ENCODE measurements at places on chromosomes 12 and 14.
A peak's percentile ranks its signal among the peaks of the same experiment; 100 is the strongest.

- no peak for DNase-seq
Measured at GRCh38 chr12:47362126-47362705, 282.5 kb upstream of the AMIGO2 start.

DNA sequence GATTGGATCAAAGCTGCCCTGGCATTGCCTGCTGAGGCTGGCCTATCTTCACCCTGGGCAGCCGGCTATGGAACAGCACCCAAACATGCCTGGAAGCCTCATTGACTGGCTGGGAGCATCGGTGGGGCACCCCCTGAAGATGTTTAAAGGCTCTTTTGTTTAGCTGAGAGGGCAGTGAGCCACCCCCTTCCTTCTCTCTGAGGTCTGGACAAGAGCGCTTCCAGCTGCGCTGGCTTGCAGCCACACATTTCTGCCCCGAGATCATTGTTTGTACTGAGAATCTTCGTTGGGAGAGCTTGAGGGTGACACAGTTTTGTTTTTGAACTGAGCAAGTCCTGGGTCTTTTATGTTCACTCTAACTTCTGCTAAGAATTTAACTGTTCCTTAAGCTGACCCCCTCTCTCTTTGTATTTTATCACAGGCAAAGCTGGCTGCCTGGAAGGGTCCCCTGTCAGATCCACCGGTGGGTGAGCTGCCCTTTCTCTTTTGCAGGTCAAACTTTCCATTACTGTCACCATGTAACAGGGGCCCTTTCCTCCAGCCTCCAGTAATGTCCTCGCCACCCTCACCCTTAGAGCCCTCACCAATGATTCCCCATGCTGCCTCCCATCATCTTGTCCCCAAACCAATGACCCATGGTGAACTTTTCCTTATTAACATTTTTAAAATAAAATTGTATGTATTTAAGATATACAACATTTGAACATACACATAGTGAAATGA is 212.2 kb downstream of the KIF26A start:
- no peak for DNase-seq

- DNase-seq = no peak
Measured at GRCh38 chr12:130070126-130070611, 92.1 kb upstream of the FZD10 start.

DNA sequence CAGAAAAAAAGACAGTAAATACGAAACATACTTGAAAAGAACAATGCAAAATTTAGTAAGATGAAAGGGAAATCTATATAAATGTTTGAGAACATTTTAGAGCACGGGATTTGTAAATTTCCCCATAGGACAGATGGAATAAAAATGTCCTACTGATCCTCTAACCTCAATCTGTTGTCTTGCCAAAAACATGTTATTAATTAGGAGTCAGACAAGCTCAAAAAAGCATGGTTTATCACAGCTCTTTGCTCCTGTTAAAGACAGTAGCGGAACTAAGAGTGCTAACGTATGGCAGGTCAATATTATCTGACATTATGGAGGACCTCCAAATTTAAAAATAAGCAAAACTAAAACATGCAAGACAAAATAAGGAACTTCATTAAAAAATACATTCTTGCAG is 12.9 kb downstream of the GMFB start:
- DNase-seq = no peak

GRCh38 chr14:32588448-32589320 is 259.6 kb downstream of the AKAP6 start:
- peak; percentile 23 for DNase-seq

DNA sequence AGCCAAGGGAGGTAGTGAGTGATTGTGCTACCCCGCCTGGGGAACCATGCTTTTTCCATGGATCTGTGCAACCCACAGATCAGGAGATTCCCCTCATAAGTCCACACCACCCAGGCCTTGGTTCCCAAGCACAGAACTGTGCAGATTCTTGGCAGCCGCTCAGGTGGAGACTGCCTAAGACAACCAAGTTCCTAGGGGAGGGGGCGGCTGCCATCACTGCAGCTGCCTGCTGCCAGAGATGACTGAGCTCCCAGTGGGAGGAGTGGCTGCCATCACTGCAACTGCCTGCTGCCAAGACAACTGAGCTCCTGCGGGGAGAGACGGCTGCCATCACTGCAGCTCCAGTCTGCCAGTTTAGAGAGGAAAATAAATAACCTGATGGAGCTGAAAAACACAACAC is 138.3 kb upstream of the GARIN2 start:
- no peak for DNase-seq

DNA sequence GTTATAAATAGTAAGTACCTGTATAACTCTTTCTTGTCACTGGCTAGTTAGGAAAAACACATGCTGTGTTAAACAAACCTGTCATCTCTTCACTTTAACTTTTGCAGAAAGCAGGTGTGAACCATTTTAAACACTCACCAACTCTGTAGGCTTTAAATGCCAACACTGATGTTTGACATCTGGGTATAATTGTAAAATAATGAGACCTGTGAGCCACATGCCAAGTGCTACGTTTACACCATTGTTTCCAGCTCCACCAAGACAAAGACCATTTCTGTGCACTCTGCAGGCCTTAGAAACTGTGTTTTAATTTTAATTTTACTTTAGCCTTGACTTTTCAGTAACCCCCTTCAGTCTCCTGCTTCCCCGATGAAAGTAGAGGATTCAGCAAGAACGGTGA is 11.0 kb downstream of the TPH2 start:
- no peak for DNase-seq

GRCh38 chr12:22348208-22348607 is 13.7 kb upstream of the ST8SIA1 start:
- no peak for DNase-seq

- no peak for DNase-seq
Measured at GRCh38 chr14:46571970-46572369, 79.6 kb downstream of the RPL10L start.

DNA sequence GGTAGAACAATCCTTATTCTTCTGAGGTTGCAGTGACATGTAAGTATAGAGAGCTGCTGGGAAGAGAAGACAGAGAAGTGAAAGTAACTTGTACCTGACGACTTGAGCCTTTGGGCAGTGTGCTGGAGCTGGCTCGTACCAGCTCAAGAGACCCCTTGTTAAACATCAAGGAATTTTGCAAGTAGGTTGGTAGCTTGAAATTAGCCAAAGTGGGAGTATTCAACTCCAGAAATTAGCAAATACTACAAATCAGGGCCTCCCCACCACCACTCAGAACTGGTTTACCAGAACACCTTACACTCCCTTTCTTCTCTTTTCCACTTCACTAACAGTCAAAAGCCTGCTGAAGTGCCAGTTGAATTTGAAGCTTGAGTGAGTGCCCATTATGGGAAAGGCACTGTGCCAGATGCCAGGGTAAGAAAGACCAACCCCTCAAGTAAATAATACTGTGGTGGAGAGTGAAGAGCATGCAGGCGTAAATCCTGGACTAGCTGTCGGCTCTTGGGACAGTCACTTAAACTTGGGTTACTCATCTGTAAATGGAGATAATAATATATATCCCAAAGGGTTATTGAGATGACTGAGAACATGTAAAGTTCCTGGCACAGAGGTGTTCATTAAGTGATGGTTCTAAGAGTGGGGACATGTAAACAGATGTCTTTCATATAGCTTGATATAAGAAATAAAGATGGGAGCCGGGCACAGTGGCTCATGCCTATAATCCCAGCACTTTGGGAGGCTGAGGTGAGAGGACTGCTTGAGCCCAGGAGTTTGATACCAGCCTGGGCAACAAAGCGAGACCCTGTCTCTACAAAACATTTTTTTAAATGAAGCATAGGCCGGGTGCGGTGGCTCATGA is 27.0 kb upstream of the EID3 start:
- no peak for DNase-seq

GRCh38 chr14:93214598-93214997 is 7.5 kb downstream of the UBR7 start:
- DNase-seq = no peak

GRCh38 chr14:87084908-87085307 is 908.1 kb downstream of the GALC start:
- DNase-seq = no peak

GRCh38 chr12:53222170-53222721 is 9.8 kb downstream of the RARG start:
- DNase-seq = no peak

DNA sequence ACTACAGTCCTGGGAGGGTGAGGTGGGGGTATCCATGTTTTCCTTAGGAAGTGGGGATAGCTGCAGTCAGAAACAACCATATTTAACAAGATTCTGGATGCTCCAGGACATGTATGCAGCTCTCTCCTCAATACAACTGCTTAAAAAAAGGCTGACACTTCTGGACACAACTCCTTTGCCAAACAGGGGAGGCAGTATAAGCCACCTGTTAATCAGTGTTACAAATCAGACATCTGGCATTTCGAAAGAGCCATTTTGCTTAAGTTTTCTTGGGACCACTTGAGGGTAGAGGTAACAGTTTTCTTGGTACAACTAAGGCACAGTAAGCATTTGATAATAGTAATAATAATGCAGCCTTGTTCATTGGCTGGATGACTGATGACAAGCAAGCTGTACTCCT is 47.1 kb downstream of the RPGRIP1 start:
- no peak for DNase-seq

DNA sequence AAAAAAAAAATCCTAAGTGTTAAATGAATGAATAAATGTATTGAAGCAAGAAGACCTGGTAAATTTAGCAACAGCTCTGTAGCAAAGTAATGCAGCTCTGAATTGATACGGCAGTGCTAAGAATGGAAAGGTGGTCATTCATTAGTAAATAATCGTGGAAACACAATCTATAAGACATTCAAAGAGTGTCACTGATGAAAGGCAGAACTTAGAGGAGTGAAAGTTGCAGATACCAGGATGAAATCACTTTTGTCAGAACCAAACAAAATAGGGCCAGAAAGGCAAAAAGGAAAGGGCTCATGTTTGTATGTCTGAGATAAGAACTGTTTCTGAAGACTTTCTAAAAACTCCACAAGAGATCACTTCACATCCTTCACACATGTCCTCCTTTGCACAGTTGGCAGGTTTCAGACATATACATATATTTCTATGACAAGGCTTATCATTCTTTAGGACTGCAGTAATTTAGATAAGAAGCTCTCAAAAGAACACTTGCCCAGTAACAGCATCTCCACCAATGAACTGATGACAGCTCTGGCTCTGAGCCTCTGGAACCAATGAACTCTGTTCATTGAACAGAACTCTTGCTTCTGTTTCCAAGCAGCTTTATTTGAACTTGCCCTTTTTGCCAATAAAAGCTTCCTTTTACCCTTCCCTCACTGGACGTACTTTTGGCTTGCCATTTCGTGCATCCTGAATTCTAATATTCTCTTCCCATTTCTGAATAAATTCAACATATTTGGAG is 4.2 kb upstream of the LRR1 start:
- no peak for DNase-seq

DNA sequence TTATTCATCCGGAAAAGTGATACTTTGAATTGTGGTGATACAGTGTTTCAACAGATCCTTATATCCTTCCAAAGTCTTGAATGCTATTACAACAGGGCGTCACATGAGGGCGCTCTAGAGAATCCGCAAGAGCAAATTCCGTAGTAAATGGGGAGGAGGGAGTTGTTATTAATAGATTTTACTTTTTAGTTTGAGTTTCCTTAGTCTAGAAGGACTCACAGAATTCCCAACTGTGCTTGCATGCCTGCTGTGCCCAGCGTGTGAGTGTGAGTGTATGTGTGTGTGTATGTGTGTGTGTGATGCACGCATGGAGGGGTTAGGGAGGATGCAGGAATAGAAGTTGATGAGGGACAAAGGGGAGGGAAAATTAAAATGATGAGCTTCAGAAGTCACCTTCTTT is 375.3 kb downstream of the C12orf75 start:
- DNase-seq = peak; percentile 64

- no peak for DNase-seq
Measured at GRCh38 chr14:31590206-31590605, 29.0 kb downstream of the NUBPL start.

- no peak for DNase-seq
Measured at GRCh38 chr12:80791863-80792262, 75.2 kb downstream of the MYF5 start.

- no peak for DNase-seq
Measured at GRCh38 chr12:129607756-129608155, 296.1 kb downstream of the TMEM132D start.

GRCh38 chr12:31751085-31751484 is 22.3 kb upstream of the AMN1 start:
- no peak for DNase-seq

DNA sequence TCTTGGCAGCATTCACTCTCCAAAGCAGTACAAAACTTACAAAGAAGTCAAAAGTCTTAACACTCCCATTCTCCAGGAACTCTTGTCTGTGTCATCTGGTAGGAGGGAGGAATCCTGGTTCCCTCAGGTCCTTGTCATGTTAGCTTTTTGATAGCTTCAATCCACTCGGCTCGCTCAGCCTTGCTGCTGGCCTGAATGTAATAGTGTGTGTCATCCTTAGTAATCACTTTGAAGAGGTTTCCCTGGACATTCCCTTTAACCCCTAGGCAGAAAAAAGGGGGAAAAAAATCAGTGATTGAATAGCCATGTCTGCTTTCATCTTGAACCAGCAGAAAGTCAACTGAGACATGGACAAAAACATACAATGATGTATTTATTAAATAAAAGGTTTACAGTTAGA is 24.8 kb downstream of the PLEK2 start:
- no peak for DNase-seq

DNA sequence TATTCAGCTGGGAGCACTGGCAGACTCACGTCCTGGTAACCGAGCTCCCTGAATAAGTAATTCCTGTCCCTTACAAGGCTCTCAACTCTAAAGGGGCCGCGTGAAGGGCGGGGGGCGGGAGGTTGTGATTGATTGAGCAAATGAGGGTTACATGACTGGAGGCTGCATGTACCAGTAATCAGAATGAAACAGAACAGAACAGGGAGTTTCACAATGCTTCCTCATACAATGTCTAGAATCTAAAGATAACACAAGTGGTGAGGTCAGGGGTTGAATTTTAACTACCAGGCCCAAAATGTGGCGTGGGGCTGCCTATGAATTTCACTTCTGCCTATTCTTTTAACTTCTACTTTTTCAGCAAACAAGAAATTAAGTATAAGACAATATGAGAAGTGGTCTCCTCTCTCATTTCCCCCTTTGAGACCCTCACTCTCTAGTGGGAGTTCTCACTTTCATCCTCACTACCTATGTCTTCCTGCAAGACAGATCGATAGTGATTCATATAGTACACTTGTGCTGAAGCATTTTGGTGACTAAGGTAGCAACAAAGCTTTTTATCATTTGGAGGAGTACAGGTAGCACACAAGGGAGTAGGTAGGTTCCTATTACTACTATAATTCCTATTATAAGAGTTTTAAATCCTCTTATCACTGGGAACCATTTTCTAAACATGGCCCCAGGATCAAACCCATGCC is 239.8 kb downstream of the KTN1 start:
- DNase-seq = no peak
